ENCODE measurements at places on chromosomes 7 and 10.

DNA sequence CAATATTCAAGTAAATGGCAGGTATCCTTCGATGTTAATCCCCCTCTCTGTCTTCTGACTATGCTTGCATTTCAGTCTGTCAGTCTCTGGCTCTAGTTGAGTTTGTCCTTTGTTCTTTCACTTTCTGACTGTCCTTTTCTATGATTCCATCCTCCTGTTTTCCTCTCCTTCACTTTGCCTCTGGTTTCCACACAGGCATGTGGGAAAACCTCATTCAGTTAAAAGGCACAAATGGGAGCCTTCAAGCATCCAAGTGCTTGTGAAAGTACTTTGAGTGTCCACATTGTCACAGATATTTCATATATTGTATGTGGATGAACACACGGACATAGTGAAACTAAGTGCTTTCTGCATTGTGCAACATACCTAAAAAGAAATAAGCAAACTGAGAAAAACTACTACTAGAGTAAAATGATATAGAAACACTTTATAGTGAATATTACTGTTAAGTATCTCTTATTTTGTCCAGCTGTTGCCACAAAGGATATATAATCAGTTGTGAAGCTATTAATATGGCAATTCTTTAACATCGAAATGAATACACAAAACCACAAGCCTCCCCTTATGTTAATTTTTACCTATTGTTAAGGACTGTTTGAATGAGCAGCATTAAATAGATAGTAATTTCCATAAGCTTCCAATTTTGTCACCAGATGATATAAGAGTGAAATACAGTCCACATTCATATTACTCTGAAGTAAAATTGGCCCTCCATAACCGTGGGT is 71.7 kb downstream of the NRBF2 start:
- no peak for DNase-seq

DNA sequence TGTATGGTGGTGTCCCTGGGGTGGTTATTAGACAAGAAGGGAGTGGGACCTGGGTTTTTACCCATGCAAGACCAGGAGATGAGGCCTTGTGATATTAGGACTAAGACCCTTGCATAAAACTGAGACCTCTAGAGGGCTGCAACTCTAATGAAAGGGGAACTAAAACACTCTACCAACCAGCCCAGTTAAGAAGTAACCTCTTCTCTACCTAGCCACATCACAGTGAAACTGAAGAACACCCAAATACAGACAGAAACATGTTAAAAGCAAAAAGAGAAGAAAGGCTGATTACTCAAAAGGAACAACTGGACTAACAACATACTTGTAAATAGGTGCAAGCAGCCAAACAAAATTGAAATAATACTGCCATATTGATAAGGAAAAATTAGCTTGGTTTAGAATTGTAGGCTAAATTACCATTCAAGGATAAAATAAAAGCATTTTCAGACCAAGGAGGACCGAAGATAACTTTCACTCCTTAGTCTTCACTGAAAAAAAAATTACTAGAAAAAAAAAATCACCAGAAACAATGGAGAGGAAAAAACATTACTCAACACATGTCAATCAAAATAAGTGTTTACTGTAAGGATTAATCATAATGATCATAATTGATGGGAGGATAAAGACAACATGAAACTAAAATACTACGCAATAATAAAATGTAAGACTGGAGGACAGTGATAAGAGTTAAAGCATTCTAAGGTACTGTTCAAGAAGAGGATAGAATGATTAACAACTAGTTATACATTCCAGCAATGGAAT is 27.6 kb downstream of the ERLIN1 start:
- no peak for DNase-seq

DNA sequence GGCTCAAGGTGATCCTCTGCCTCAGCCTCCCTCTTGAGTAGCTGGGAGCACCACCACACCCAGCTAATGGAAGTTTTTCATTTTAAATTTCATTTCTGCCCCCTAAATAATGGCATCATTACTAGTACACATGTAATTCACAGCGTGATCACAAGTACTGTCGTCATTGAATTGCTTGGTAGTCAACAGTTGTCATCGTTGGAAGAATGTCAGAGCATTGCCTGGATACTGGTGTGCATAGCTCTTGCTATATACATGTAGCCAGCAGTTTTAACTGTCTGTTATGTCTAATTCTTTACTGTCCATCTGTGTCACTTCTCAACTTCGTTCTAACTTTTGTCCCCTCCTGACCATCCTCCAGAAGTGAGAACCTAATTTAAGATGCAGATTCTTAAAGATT is 62.1 kb downstream of the CRPPA start:
- no peak for DNase-seq

- no peak for DNase-seq
Measured at GRCh38 chr10:11091517-11092102, 73.9 kb downstream of the CELF2 start.
